CD8-positive, alpha-beta memory T cell (primary cell): ENCODE measurements at places on chromosomes 6 and 20. TPM values are rescaled to one million over a fixed set of nuclear protein-coding genes. Genes with fewer than 3 reads are reported as not detected.

LINC00237 gene
- total RNA-seq, result not detected

RBM24 gene
- total RNA-seq, result not detected

CD24 gene
- total RNA-seq, result not detected

HLA-DRB5 gene
- 1.1 TPM for total RNA-seq

TCF15 gene
- not detected for total RNA-seq

HRH3 gene
- not detected for total RNA-seq

SLC17A2 gene
- total RNA-seq, result not detected

CST7 gene
- total RNA-seq, result 124 TPM

VSX1 gene
- total RNA-seq, result not detected

CTCFL gene
- not detected for total RNA-seq

RSPH9 gene
- not detected for total RNA-seq

RALGAPB gene
- 33.8 TPM for total RNA-seq

BPIFB1 gene
- total RNA-seq, result not detected

TRERF1 gene
- total RNA-seq, result 10.3 TPM

HS3ST5 gene
- not detected for total RNA-seq

FABP7 gene
- not detected for total RNA-seq

ANKRD66 gene
- not detected for total RNA-seq

TSBP1 gene
- total RNA-seq, result not detected
